NCI-H1105 treated with DMSO at 0.1 percent for 48 hours (cell line): ENCODE measurements at places on chromosomes 16 and 17.

DNA sequence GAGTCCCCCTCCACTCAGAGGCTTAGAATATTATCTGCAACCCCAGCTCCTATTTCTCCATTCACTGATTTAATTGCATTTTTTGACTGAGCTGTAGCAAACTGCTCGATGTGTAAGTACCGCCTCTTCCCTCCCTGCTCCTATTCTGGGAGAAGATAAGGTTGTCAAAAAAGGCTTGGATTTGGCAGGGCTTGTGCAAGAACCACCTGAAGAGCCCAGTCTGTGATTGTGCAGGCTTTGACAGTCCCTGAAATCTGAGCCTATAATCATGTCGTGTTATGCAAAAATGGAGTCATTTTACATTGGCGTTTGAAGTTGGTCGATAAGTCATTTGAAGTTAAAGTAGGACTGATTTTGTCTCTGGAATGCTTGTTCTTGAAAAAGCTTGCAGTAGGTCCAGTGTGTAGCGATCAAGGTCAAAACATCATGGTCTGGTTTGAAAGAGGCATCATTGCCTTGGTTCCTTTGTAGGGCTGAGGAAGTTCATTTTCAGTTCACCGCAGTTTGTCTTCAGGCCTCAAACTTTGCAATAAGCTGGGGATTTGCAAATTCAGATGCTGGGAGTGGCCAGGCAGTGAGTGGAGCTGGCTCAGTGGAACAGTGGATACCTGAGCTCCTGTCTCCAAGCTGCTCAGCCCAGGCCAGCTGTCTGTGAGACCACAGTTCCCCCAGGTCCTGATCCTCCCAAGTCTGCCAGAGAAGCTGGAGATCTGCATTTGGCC lies 68.8 kb downstream of the KATNIP start:
- DNase-seq = peak; percentile 2

- DNase-seq = no peak
Observed at GRCh38 chr17:48487221-48487620, 43.6 kb downstream of the HOXB1 start.

GRCh38 chr17:75407655-75408352 lies 2.3 kb upstream of the GRB2 start:
- DNase-seq = no peak

- no peak for DNase-seq
Observed at GRCh38 chr17:67983383-67983688, 12.9 kb downstream of the C17orf58 start.

DNA sequence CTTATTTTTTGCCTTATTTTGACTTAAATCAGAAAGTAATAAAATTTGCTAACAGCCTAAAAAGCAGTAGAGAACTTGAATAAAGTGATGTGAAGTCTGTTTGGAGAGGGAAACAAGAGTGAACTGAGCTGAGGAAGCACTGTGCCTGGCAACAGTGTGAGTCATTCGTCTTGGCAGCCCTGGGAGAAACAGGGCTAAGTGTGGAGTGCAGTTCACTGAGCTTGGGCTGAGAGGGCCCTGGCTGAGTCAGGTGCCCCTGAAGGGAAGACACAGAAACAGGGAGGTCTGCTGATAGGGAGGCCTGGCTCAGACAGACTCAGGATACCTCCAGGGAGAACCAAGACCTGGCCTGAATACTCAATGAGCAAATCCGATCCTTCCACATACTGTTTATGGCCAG lies 132.1 kb downstream of the HS3ST4 start:
- DNase-seq = no peak

DNA sequence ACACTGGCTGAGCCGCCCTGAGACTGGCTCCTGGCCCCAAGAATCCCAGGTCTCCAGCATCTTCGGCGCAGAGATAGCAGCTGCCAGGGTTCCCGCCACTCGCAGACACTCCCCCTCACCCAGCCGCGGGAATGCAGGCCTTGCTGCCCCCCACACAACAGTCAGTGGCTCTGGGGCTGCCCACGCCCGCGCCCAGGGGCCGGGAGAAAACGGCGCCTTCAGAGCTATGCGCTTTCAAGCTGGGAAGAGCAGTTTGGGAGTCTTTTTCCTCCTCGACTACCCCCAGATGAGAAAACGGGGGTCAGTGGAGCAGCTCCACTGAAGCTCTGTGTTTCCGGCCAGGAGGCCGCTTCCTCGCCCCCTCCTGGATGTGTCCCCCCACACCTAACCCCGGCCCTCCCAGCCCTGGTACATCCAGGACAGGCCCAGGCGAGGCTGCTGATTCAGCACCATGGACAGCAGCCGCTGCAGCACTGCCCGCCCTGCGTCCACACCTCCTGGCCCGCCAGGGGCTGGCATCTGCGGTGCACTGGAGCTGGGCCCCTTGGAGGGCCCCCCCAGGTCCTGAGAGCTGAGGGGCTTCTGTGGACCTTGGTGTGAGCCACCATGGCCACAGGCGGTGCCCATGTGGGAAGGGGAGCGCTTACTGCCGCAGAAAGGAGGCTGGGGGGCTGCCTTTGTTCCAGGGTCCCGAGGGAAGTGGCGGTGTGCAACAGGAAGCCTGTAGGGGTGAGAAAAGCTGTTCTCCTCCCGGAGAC lies 35.7 kb downstream of the CACNA1H start:
- no peak for DNase-seq

DNA sequence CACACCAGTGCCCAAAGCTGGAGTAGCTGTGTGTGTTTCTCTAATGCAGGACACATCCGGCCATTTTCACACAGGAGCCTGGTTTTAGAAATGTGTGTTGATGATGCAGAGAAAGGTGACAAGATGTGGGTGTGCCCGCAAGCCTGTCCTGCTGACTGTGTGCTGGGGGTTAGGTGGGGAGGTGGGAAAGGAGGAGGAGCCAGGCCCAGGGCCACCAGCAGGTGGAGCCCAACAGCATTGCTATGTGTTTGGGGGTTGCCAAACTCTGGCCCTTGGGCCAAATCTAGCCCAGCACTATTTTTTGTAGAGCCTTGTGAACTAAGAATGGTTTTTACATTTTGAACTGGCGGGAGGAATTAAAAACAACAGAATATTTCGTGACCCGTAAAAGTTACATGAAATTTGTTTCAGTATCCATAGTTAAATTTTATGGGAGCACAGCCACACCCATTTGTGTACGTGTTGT lies 61.7 kb upstream of the LGALS9 start:
- no peak for DNase-seq

DNA sequence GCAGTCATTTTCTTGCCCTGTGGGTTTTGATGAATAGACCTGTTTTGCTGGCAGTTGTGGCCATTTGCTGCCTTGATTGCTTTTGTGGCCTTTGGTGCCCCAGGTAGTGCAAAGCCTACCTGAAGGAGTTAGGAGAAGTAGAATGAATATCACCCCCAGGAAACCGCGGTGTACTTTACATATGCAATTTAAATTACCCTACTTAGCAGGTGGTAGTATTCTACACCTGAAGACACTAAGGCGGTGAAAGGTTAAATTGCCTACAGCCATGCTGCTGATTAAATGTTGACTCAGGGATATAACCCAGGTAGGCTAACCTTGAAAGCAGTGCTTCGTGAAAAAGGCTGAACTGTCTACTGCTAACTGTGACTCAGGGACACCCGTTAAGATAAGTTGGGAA lies 27.2 kb upstream of the WWOX start:
- no peak for DNase-seq

DNA sequence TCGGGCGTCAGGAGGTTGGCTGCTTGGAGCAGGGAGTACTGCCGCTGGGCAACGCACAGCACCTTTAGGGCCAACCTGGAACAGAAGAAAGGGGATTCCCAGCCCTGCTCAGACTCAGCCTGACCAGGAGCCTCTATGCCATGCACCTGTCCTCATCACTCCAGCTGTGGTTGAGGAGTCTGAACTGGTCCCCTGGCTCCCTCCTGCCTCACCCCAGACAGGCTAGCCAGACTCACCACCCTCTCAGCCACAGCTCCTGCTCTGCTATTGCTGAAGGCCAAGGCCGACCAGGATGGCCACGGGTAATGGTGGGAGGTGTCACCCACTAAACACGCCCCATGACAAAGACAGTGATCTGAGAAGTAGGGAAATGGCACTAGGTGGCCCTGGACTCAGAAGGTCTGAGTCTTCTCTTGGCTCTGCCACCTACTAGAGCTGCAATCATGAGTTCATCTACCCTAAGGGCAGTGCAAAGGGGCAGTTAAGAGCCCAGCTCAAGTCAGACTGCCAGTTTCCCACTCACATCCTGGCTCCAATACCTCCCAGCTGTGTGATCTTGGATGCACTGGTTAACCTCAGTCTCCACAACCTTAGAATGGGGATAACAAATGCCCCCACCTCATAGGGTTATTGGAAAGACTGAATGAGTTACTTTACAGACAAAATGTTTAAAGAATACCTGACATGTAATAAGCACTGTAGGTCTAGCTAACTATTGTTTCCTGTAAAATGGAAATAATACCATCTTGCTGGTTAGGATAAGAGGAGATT lies 13.8 kb upstream of the GFAP start:
- no peak for DNase-seq

- DNase-seq = no peak
Observed at GRCh38 chr16:67388591-67388990, 4.7 kb downstream of the TPPP3 start.

DNA sequence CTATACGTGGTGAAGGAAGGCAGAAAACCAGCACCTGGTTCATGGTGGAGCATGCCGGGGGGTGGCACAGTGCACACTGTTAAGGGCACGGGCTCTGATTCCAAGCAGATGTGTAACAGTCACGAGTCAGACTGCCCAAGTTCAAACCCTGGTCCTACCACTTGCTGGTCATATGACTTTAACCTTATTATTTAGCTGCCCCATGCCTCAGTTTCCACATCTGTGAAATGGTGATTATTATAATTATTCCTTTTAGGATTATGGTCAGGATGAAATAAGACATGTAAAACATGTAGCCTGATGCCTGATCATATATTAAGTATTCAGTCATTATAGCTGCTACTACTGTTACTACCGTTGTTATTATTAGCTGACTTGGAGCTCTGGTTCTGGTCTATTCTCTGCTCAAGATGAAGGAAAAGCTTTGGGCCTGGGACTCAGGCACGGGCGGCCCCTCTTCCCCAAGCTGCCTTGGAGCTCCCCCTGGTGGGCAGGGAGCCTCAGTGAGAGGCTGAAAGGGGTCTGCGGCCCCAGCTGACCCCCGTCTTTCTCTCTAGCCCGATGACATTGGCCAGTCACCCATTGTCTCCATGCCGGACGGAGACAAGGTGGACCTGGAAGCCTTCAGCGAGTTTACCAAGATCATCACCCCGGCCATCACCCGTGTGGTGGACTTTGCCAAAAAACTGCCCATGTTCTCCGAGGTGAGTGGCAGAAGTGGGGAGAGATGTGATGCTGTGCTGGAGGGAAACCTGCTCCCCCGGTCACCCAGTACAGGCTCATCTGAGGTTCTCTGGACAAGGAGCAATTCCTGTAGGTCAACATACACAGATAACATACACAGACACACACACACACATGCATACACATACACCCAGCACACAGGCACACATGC lies 14.0 kb downstream of the NR1D1 start:
- peak; percentile 50 for DNase-seq

DNA sequence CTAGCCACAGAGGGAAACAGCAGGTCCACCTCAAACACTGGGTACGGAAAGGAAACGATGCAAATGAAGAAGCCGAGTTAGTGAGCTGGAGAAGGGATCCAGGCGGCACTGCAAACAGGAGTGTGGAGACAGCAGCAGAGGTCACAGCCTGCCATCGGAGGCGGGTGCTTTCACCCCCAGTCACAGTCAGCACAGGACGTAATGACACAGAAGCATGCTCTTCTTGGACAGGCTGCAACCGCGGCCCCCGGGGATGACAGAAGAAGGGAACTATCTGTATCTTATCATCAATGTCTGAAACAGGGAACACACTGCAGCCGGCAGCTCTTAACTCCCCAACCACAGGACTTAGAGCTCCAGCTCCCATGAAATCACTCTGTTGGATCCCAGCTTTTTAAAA lies 16.1 kb upstream of the SLC38A8 start:
- DNase-seq = no peak

DNA sequence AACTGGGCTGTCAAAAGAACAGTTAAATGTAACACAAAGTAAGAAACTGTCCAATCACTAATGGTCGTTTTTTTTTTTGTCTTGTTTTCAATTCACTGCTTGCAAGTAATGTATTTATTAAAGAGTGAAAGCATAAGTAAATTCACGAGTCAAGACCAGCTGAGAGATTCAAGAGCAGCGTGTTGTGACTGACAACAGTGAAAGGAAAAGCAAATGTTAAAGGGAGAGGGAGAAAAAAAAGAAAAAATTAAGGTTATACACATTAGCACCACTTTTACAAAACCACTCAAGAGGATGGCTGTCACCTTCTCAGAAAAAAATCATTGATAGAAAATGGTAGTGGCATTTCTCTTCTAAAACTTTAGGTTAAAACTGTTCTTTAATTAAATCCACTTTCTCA lies 36.1 kb downstream of the GPATCH8 start:
- DNase-seq = no peak

DNA sequence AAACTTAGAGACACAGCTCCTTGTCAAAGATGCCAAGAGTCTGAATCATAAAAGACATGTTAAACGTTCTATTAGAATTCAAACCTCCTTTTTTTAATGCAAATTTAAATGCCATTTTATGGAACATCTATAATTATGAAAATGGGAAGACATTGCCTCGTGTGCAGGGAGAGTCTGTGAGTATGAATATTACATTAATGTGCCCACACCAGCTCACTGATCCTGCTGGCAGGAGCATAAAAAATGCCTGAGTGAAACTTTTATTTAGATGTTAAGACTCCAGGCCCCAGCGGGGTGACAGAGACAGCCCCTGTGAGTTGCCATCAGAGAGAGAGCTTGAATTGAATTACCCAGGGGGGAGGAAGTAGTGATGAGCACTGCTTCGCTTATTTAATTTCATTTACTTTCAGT lies 84.8 kb downstream of the SNX11 start:
- DNase-seq = no peak

GRCh38 chr17:76726776-76727718 lies at the start of gene METTL23:
TSS of gene METTL23 (plus strand) at chr17:76726839. CDS start at chr17:76729711, 2,872 bp downstream.
- peak; percentile 40 for DNase-seq

DNA sequence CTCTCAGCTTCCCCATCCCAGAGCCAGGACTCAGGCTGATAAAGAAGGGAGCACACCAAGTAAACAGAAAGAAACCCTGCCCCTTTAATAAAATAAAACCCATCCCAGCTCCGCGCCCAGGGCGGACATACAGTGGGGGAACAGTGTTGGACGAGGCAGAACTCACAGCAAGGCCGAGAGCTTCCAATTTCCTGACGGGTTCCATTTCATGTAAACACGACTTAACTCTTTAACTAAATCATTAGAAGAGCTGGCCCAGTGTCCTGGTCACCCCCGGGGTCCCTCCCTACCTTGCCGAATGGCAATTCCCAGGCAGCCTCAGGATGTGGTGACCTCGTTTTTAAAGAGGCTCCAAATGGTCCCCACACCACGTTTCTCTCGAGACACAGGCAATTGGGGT lies 340.7 kb downstream of the FOXL1 start:
- no peak for DNase-seq
